ENCODE measurements at places on chromosomes 16 and 17.

DNA sequence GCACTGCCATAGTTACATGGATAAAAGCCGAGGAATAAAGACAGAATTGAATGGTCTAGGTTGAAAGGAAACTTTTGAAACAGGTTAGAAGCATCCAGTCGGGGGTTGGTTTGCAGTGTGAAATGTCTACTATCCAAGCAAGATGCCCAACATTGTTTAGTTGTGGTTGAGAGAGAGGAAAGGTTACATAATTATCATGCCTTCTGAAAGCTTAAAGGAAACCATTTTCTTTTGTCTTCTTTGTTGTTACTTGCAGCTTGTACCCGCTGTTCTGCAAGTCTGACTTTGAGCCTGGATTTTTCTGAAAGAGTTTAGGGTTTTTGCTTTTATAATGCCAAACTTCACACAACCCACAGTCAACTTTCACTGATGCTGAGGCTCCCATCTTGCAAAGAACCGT lies 167.9 kb downstream of the AXIN2 start:
- DNase-seq: no peak

DNA sequence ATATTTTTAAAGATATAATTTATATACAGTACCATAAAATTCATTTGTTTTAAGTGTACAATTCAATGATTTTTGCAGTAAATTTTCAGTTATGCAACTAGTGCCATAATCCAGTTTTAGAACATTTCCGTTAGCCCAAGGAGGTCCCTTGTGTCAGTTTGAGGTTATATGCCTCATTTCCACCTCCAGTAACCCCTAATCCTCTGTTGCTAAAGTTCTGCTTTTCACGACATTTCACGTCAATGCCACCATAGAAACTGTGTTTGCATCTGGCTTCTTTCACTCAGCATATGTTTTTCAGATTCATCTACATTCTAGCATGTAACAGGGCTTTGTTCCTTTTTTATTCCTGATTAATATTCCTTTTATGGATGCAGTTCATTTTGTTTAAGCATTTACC lies 42.4 kb upstream of the NUDT7 start:
- DNase-seq: no peak

DNA sequence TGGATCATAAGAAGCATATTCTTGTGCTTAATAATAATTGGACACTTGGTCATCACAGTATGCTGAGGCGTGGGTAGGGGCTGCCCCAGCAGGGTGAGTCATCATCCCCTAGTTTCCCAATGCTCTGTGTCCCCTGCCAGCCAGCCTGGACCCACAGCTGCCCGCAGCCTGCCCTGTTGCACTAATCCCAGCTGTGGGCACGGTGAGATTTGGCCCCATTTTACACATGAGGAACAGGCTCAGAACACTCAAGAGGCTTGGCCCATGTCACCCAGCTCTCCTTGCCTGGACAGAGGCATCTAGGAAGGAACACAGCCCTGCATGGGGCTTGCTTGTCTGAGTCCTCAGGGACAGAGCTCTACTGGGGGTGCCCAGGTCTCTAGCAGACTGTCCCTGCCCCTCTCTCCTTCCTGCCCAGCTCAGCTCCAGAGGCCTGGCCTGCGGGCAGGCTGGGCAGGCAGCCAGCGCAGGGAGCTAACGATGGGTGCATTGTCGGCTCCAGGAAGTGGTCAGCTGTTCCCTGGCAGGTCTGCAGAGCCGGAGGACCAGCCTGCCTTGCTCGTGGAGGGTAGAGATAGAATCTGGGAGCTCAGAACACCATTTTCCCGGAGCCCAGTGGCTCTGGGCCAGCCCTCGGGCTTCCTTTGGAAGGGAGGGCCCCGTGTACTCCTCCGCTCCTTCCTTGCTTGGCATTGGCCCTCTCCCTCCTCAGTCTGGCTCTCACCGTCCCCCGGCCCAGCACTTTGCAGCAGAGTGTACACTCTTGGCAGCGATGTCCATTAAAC lies 189.4 kb downstream of the RAB11FIP4 start:
- no peak for DNase-seq

GRCh38 chr16:4450931-4451519 lies 23.4 kb downstream of the NMRAL1 start:
- no peak for DNase-seq

DNA sequence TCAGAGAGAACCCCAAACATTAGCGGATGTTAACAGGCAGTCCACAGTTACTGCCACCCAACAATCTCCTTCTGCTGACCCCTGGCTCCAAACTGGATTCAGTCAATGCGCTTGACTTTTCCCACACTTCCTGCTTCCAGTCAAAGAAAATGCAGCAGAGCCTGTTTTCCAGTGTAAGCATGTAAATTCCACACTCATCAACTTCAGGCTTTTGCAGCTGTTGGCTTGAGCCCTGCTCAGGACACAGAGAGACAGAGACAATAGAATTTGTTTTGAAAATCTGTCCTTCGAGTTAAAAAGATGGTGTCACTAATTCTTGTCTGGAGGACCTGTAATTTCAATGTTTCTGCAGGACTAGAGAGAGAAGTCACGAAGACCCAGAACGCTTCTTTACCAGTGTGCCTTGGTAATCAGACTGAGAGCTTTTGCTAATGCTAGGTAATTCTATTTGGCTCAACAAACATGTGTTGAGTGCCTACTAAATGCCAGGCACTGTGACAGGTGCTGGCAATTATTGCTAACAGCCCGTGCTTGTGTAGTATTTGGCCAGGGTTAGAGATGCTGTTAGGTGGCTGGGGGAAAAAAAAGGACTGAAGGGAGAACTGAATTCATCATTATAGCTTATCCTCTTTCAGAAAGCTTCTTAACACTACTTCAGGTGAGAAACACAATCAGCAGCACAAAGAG lies 32.5 kb downstream of the HOXB1 start:
- no peak for DNase-seq

GRCh38 chr17:58783380-58783779 lies 27.7 kb downstream of the PPM1E start:
- DNase-seq: no peak

- DNase-seq: no peak
Measured at GRCh38 chr16:25135254-25135878, 23.8 kb downstream of the LCMT1 start.

DNA sequence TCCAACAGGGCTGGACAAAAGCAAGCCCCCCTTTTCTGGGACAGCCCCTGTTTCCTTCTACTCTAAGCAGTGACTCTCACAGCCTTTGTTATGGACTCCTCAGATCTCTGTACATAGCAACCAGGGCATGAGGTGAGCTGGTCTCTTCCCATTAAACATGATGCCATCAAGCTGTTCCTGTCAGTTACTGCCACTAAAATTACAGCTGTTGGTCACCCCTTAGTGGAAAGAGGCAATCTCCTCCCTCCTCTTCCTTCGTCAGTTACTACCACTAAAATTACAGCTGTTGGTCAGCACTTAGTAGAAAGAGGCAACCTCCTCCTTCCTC lies 95.2 kb upstream of the SMIM36 start:
- no peak for DNase-seq

- DNase-seq: no peak
Measured at GRCh38 chr17:76026714-76027158, 370 bp downstream of the EVPL start.

GRCh38 chr16:78869492-78869891 lies 731.0 kb downstream of the MAF start:
- DNase-seq: no peak

GRCh38 chr17:77636835-77637817 lies 321.4 kb upstream of the TNRC6C start:
- DNase-seq: no peak

DNA sequence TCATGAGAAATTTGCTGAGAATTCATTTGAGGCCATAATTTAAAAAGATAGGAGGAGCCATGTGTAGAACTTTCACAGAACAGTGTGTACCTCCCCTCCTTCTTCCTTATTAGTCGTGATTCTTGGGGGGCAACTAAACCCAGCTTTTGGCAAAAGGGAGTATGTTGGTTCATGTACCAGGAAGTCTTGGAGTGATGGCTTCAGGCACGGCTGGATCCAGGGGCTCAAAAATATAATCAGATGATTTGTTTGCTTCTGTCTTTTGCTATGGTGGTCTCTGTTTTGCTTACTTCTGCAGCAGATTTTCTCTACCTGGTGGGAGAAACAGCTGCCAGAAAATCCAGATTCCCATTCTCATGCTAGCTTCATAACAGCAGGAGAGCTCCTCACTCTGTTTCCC lies 629.9 kb downstream of the MAF start:
- no peak for DNase-seq

GRCh38 chr16:30368122-30368791 lies 2.0 kb downstream of the TBC1D10B start:
- no peak for DNase-seq

- DNase-seq: no peak
Measured at GRCh38 chr16:17360693-17361122, 110.1 kb downstream of the XYLT1 start.

DNA sequence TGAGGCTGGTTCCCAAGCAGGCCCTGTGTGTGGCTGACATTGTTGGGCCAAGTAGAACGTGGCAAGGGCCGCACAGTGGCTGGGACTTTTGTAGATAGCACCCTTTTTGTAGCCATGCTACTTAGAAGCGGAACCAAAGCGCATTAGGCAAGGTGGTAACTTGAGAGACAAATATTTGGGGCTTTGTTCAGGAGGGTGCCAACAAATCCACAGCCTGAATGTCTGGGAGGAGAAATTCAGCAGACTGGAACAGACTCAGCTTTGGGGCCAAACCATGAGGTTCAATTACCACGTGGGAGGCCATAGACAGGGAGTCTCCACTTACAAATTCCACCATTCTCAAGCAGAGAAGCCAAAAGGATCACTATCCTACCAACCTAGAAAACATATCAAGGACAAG lies 183.7 kb downstream of the RGS9 start:
- DNase-seq: no peak

GRCh38 chr17:79797492-79798298 lies 818 bp upstream of the CBX8 start:
- no peak for DNase-seq

DNA sequence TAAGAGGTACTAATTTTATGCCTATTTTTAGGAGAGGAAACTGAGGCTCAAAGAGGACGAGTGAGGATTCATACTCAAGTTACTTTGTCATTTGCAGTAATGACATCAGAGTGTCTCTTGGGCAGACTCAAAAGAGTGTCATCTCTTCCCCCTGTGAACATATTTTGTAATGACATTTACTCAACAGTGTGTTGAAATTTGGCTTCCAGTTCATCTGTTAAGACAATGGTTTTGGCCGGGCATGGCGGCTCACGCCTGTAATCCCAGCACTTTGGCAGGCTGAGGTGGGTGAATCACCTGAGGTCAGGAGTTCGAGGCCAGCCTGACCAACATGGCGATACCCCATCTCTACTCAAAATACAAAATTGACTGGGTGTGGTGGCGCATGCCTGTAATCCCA lies 28.9 kb downstream of the WFDC1 start:
- DNase-seq: no peak

DNA sequence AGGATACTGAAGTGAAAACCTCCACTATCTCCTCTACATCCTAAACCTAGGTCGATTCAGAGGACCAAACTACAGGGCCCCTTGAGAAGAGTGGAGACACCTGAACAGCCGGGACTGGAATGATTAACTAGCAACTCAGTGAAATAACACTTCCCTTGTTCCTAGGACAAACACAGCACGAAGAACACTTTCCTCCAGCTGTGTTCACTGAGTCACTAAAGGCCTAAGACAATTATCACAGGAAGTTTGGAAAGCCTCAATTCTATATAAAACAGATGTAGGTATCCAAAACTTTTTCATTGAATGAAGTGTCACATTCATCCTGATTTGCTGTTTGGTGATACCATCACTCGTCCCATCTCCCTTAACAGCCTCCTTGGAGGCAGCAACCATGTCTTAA lies 15.5 kb upstream of the CUEDC1 start:
- no peak for DNase-seq

- no peak for DNase-seq
Measured at GRCh38 chr16:63145411-63145810, 1109.2 kb upstream of the CDH8 start.

GRCh38 chr17:30924341-30924740 lies 2.6 kb downstream of the ADAP2 start:
- DNase-seq: no peak

GRCh38 chr16:19115148-19116021 lies 1.6 kb downstream of the ITPRIPL2 start:
- DNase-seq: no peak

DNA sequence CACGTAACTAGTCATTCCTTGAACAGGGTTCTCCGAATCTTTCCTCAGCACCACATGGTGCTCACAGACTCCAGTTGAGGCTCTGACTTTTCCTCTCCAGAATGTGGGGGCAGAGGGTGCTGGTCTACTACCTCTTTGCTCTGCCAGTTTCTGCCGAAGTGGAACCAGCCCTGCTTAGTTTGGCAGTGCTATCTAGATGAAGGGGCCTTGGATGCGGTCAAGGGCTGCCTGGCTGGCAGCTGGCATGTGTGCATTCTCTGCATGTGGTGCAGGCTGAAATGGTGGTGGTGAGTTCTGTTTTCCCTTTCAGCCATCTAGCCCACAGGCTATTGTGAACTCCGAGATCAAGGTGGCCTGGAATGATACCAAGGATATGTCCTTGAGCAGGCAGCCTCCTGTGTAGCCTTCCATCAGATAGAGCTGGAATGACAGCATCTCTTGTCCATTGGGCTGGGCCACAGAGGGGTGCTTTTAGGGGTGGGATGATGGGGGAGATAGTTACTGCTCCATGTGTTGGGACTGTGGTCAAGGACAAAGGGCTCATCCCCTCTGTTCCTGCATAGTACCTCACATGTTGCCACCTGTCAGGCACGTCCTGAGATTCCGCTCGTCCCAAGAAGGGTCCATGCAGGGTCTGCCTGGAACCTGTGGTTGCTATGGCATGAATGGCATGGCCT lies 2.0 kb downstream of the DYNLL2 start:
- DNase-seq: no peak

DNA sequence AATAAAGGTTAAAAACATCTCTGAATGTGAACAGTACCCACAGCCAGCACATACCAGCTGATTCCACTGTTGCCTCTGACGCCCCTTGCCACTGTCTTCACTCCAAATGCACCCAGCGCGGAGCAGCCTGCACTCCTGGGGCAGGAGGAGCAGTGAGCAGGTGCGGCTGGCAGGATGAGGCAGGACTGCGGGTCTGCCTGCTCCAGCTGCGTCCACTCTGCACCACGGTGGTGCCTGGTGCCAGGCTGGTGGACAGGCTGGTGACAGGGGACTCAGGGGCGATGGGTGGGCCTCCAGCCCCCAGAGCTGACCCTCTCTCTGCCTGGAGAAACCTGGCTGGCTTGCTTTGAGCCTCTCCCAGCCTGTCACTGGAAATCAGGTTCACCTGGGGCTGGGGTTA lies 9.4 kb downstream of the RAB40B start:
- DNase-seq: no peak

GRCh38 chr17:1916963-1917715 lies 87.3 kb downstream of the RPA1 start:
- DNase-seq: no peak

Data from activated T-helper 1 cell treated with anti-CD3 and anti-CD28 coated beads, Interleukin-2, amount 50 U/mL, for 16 hours (primary cell).